ENCODE measurements at places on chromosomes 4 and X.

GRCh38 chrX:109872021-109872732 is 130.7 kb upstream of the TMEM164 start:
- no peak for DNase-seq

DNA sequence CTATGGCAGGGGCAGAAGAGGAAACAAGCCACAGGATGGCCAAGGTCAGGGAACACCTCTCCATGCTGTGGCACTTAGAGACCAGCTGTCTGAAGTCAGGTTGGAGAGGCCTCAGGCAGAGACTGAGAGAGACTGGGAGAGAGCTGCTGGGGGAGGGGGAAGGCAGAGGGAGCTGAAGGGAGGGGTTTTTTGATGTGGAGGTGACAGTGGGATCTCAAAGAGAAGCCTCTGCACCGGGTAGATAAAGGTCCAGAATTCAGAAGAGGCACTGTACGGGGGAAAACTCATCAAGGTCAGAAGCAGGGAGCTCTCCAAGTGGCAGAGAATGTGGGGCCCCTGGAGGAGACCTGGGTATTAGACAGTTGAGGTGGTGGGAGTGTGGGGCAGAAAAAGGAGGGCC is 41.6 kb upstream of the HMGB3 start:
- DNase-seq, result no peak

GRCh38 chr4:48255072-48255958 is 14.3 kb downstream of the TEC start:
- peak; percentile 49 for DNase-seq

- no peak for DNase-seq
Observed at GRCh38 chr4:44983083-44983482, 256.7 kb upstream of the GNPDA2 start.

DNA sequence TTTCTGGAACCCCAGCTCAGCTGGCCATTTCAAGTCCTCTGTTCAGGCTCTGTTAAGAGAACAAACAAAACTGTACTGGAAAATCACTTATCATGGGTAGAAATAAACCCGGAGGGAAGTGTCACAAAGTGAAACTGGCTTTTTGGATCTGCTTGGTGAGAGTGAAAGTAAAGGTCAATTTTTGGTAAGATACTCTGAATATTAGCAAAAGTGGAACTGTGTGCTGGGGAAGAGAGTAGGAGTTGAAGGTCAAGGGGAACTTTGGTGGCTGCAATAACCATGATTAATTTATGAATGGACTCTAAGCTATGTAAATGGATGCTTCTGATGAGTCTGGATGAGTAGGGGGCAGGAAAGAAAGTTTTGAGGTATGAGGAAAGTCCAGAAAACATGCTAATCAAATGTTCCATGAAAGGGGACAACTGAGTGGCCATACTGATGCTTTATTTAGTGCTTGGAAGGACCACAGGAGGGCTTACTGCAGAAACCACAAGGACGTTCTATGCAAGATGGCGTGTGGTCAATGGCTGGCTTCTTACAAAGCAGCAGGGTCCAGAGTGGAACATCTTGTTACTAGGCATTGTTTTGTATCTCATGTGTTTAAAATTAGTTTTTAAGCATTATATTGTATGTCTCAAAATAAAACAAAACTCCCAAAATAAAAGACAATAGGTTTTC is 36.8 kb upstream of the TNIP3 start:
- DNase-seq, result no peak

- no peak for DNase-seq
Observed at GRCh38 chr4:40648742-40649281, 19.1 kb upstream of the RBM47 start.
